ENCODE measurements at places on chromosomes 1 and 21.

DNA sequence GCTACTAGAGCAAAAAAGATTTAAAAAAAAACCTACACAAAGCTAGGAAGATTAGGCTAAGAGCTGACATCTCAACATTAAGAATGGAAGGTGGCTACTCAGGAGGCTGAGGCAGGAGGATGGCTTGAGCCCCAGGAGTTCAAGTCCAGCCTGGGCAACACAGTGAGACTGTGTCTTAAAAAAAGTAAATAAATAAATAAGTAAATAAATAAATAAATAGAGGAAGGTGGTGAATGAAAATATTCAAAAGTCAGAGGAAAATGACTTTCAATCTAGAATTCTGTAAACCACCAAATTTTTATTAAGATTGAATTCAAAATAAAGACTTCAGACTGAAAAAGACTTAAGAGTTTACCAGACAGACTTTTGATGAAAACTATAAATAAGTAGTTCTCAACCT lies 50.9 kb upstream of the TMPRSS2 start:
- DNase-seq = no peak

DNA sequence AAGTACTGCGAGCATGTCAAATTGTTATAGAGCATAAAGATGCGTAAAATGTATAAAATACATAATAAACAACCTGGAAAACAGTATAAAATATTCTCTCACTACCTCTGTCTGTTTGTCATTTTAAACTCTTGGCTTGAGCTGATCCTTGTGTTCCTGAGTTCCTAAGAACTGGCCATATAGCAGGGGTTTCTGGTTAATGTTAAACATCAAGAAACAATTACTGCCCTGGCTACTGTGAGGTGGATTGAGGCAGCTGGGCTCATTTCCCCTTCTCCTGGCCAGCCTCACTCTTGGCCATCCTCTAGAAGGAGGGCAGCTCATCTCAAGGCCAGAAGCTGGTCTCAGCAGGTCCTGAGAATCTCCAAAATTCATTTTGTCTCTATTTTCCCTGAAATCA lies 297.3 kb upstream of the USP24 start:
- no peak for DNase-seq

DNA sequence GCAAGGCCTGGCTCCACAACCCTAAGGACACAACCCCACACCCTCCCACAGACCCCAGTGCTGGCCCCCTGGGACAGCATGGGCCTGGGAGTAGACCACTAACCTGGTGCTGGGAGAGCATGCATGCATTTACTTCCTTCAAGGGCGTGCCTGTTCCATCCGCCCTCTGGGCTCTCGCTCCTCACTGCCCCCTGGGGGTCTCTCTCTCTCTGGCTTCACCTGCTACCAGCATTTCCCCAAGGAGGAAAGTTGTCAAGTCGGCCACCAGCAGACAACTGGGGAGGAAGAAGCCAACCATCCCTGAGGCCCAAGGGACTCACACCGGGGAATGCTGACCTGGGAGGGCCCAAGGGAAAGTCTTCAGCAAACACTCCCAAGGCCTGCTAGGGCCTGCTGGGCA lies 6.5 kb downstream of the LRP8 start:
- no peak for DNase-seq

DNA sequence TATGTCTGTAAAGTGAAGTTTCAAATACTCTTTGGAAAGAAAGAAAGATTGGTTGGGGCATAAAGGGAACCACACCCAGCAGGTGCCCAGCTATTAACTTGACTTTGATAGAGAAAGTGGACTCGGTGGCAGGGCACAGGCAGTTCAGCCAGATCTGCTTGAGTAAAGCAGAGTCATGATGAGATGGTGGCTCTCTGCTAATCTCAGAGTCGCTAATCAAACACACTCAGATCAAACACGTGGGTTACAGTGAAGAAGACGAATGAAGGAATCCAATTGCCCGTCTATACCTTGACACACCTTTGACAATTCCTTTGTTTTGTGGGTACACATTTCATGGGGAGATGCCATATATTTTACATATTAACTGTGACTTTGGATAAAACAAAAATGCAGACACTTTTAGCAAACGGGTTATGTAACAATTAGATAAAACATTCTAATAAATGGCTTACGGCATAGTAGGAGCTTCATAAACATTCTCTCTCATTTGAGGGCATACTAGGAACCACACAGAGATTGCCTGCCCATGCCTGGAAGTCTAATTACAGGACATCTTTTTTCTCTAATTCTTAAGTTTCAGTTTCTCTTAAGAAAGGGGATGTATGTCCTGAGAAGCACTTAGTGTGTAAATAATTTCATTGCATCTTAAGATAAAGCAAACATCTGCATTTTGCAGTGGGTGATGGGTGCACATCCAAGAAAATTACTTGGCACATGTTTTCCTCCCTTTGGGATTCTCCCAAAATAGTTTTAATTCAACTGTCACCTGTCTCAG lies 7.2 kb downstream of the CBR1 start:
- no peak for DNase-seq

- DNase-seq = no peak
Observed at GRCh38 chr1:31952825-31953220, 14.7 kb upstream of the PTP4A2 start.

GRCh38 chr1:207996636-207997035 lies 85.7 kb upstream of the CD34 start:
- DNase-seq = no peak

GRCh38 chr1:70899735-70900134 lies 147.9 kb downstream of the PTGER3 start:
- DNase-seq = no peak

DNA sequence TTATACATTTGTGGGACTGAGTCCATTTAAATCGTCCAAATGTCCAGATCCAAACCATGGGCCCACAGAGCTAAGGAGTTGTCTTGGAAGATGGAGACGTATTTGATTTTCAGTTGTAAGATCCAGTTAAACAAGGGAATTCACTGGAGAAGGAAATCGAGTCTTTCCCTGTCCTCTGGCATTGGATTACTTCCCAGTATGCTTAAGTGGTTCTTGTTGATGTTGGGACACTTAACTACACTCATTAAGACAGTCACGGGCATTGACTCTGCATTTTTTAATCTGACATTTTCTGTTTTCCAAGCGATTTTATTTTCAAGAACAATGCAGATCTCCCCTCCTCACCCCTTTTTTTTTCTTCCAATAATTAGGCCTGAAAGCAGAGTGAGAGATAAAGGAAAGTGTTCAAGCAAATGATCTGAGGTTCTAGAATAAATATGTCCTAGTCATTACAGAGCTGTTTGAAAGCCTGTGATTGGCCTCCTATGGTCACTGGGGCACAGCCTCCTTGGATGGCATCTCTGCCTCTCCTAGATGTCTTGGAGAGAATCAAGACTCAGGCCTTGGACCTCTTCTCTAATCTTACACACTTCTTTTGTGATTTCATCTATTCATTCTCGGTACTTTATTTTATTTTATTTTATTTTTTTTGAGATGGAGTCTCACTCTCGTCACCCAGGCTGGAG lies 48.9 kb downstream of the CD247 start:
- no peak for DNase-seq

GRCh38 chr1:165645654-165646366 lies 14.8 kb downstream of the MGST3 start:
- DNase-seq = no peak

DNA sequence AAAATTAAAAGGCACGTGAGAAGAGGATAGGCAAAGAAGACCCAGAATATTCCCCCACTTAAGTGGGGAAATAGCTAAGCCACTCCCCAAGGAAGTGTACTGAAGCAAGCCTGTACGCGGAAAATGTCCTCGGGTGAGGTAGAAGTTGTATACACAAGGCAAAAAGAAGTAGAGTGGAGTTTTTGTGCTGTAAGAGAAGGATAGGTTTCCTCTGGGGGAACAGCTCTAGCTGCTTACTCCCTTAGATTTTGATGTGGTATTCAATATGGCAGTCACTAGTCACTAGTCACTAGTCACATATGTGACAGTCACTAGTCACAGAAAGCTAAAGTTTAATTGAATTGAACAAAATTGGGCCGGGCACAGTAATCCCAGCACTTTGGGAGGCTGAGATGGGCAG lies 7.6 kb downstream of the TXNIP start:
- no peak for DNase-seq

GRCh38 chr1:34147301-34147700 lies 17.7 kb downstream of the CSMD2 start:
- no peak for DNase-seq

- no peak for DNase-seq
Observed at GRCh38 chr1:82597141-82597540, 796.4 kb downstream of the ADGRL2 start.

- DNase-seq = no peak
Observed at GRCh38 chr21:17539323-17539722, 26.5 kb downstream of the CXADR start.

- no peak for DNase-seq
Observed at GRCh38 chr1:28862571-28863403, 50.8 kb downstream of the OPRD1 start.

GRCh38 chr1:220594356-220594755 lies 66.4 kb downstream of the MARK1 start:
- no peak for DNase-seq

DNA sequence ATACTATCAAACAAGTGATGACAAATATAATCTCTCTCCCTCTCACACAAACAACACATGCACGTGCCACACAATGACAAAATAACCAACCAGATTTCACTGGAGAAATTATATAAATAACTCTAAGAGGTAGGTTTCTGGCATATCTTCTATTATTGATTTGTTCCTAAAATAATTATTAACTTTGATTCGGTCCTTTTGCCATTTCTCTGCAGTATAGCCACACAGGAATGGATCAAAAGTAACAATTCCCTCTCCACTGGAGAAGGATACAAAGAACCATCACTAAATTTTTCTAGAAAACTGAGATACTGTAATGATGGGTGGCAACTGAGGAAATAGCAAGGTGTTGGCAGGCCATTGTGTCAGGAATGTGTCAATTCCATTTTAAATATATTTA lies 33.4 kb downstream of the ARNT start:
- DNase-seq = no peak

DNA sequence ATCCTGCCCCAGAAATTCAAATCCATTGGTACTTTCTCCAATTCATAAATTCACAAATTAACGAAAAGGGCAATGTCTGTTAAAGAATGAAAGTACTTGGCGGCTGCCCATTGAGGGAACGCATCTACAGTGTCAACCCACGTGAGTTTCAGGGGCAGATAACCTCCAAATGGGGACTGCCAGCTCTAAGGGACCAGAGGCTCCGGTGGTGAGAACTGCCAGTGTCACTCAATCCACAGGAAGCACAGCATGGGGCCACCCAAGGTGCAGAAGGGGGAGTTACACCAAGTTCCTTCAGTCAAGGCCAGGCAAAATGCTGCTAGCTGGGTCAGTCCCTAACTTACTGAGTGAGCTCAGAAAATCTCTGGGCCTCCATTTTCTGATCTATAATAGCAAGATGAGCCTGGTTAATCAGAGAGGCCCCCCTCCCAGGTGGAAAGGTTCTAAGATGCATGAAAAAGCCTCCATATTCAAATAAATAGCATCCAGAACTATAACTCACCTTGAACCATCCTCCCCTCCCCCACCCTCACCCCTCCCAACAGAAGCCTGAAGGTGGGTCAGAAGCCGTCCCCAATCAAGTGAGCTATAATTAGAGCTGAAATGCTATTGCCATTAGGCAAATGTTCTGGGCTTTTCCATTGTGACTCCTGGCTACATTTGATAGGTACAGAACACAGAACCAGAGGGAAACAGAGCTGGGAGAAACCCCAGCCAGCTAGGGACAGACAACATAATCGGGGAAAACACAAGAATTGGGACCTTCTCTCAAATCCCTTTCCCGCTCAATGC lies 41.7 kb downstream of the LRP8 start:
- DNase-seq = no peak

DNA sequence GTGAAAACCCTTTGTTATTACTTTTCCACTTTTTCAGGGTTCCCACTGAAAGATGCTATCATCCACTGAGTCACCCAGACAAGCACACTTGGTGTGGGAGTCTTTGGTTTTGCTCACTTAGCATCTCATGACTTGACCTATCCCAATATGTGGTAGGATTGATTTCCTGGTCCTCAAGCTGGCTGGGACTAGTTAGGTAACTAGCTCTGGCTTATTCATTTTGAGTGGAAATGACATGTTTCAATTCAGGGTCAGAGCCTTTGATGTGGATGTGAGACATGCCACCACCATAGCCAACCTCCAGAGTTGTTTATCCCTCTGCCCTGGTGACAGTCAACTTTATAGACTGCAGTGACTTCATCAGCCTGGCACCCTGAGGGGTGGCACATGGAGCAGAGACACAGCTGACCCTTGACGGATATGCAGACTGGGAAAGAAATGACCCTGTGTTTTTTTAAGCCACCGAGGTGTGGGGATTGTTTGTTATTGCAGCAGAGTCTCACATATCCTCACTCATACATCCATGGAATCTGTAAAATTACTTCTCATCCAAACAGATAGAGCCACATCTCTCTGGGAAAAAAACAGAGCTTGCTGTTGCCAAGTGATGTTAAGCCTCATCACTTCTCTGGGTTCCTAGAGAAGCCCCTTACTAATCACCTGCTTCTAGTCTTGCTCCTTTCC lies 699.9 kb downstream of the MATN1 start:
- DNase-seq = no peak

- no peak for DNase-seq
Observed at GRCh38 chr1:32659581-32659980, 8.6 kb downstream of the RBBP4 start.

DNA sequence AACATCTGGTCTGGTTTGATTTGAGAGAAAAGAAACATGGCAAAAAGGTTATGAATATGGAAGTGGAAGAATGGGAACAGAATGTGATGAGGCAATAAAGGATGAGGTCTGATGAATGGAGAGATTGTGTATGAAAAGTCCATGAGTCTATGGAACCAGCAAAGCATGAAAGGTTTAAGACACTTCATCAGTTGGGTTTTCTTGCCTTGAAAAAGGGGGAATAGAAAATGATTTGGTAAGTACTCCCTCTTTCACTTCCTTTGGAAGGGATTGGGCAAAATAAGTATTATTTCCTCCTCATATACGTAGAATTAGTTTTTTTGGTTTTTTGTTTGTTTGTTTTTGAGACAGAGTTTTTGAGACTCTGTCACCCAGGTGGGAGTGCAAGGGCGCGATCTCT lies 155.8 kb downstream of the TRIM33 start:
- DNase-seq = no peak

DNA sequence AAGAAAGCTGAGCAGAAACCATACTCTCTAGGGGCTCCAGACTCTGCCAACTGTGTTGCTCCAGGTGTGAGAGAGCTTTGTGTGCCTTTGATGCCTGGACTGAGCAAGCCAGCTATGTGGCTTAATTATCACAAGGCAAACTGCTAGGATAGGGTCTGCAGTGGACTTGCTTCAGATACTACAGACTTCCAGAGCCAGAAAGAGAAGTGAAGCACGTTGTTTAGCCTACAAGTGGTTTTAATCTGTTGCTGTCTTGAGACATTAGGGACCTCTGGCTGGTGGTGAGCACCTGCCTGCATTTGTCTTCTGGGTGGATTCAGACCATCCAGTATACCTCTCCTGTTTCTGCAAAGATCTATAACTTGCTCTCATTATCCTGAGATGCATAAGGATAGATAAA lies 353.4 kb upstream of the PLXNA2 start:
- DNase-seq = no peak

GRCh38 chr1:89826594-89826993 lies 5.8 kb downstream of the LRRC8D start:
- DNase-seq = no peak
